ENCODE measurements at places on chromosomes 7 and 10.

- no peak for DNase-seq
Observed at GRCh38 chr10:106960812-106961211, 203.7 kb downstream of the SORCS1 start.

DNA sequence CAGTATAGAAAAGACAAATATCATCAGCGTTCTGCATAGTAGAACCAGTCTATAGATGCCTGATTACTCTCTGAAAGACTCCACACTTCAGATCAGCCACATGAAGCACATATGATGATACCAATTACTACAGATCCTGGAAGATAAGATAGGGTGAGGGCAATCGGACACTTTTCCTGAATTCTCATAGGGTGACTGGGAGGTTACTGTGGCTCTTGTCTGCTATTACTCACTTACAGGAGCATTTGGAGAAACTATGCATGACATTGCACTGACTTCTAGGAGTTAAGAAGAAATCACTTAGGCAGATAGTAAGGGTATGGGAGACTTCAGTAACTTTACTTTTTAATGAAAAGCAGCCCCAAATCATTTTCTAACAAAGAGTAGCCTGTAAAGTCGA, 1140.9 kb downstream of the XPNPEP1 start:
- no peak for DNase-seq

DNA sequence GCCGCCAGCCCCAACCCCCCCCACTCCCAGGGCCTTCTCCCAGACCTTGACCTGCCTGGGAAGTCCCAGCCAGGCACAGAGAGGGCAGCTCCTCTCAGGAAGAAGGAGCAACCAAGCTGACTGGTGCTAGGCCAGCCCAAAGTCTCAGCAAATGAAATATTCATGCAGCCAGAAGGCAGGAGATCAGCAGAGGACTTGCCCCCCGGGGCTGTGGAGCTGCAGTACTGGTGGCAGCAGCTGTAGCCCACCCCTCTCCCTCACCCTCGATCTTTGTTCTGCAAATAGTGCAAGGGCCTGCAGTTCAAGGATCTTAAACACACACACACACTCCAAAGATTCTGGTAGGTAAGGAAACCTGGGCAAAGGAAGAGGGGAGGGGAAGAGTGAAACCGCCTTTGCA, 3.5 kb upstream of the SRRM3 start:
- no peak for DNase-seq

DNA sequence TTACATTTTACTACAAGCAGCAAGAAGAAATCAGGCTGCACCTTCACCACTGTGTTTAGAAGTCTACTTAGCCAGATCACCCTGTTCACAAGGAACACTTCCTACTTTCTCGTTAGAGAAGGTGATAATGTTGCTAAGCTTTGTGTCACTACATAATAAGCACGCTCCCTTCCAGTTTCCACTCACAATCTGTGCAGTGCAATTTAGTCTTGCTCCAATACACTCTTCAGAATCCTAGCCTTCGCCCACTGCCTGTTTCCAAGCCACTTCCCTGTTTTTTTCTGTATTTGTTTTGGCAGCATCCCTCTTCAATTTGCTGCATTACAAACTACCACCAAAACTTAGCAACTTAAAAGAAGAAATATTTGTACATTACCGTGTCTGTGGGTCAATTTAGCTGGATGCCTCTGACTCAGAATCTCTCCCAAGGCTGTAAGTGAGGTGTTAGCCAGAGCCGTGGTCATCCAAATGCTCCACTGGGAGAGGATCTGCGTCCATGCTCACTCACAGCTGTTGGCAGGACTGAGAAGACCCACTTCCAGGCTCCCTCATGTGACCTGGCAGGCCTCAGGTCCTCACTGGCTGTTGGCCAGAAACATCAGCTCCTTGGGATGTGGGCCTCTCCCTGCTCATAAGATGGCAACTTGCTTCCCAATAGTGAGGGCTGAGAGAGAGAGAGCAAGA, 110.4 kb downstream of the PON1 start:
- no peak for DNase-seq

GRCh38 chr7:14734839-14735321, 167.7 kb downstream of the DGKB start:
- no peak for DNase-seq

DNA sequence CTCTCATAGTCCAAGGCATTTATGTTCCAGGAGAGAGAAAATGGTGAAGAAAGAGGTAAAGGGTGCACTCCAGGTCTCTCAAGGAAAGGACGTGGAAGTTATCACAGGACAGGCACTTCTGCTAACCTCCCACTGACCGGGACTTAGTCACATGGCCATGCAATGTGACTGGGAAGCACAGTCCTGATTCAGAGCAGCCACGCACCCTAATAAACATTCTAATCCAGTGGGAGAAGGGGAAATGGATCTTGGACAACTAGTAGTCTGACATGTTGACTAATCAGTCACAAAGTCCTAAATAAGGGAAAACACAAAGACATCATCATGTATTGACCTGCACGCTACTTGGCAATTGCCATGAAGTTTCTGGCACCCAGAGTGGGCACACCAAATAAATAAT, 417.5 kb upstream of the ZMIZ1 start:
- DNase-seq: no peak

- peak; percentile 52 for DNase-seq
Observed at GRCh38 chr10:43409385-43410109, 561 bp upstream of the HNRNPF start.

DNA sequence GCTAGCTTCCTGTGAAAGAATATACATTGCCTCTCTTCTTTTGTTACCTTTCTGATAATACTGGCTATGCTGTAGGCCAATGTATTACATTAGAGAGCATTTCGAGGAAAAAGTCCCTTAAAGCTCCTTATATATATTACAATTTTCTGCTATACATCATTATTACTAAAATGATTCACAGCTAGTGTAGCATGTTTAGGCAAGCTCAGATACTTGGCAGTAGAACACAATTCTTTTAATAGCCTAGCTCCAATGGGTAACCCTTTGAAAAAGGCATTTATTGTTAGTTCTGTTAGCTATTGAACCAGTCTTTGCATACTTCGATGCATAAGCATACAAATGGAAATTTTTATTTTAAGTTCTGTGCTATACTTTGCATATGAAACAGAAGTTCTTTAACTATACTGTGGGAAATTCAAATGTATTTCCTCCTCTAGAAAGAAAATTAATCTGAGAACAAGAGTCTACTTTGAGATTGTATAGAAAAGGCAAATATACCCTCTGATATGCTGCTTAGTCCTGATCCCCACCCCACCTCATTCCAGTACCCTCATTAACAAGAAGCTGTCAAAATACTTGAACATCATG, 55.6 kb upstream of the SKAP2 start:
- no peak for DNase-seq

GRCh38 chr10:33547976-33548375, 213.5 kb upstream of the NRP1 start:
- no peak for DNase-seq

DNA sequence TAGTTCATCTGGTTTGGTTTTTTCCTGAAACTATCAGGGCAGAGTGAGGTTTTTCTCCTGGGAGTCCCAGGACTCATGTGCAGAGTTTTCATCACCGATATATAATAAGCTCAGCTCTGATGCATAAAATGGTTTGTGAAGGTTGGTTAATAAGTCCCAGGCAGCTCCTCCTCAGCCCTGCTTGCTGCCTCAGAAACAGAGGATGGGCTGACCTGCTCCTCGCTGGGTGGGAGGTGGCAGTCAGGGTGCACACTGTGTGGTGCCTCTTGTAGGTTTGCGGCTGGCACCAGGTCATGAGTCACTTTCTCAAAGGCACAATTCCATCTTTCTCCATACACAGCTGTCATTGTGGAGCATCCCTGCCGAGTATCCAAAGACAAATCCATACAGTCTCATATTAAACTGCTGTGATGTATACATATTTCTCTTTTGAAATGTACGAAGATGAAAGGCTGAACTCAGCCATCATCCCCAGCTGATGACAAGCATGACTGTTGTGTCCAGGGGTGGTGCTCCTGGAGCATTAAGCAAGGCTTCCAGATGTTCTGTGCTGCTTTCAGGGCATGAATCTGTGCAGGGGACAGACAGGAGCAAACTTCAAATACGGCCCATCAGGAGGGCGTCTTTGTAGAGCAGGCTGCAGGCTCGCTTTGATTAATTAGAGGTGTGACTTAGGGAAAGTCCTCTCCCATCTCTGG, 125.7 kb upstream of the NPS start:
- DNase-seq: no peak

GRCh38 chr10:29647478-29647877, 12.7 kb upstream of the SVIL start:
- no peak for DNase-seq

DNA sequence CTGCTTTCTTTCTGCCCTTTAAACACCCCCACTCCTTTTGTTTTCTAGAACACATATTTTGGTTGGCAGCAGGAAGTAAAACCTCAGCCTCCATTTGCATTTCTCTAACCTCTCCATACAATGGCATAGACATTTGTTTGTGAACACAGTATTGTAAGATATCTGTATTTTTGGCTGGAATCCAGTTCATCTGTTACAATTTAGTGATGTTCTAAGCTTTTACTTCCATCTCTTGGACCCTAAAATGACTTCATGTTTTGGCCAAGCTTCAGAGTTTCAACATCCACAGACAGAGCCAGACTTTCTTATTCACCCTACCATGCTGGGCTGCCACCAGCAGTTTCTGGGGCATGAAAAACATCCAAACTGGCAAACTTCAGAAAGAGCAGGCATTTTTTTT, 21.1 kb upstream of the AUTS2 start:
- no peak for DNase-seq

DNA sequence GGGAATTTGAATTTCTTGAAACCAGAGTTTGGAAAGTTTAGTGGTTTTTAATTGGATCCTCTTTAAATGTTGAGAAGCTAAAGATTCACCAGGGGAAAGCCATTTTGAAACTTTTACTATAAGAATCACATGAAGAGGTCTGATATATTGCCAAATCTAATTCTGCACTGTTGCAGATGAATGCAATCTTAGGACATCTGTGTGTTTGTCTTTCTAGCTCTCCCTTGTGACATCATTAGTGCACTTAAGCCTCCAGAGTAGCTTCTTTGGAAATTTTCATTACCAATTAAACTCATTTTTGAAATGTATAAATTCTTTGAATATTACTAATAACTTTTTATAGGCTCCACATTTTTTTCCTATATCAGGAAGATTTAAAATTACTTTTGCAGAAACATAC, 160.2 kb downstream of the BICC1 start:
- no peak for DNase-seq

DNA sequence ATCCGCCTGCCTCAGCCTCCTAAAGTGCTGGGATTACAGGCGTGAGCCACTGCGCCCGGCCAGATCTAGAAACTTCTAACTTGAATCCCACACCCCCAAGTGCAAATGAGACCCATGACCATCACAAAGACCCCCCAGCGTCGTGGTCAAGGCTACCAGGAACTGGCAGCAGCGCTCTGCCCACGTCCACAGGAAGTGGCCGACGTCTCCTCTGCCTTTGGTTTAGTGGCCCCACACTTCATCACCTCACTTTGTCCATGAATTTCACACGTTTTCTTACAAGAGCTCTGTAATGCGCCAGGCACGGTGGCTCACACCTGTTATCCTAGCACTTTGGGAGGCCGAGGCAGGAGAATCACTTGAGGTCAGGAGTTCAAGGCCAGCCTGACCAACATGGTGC, 53.5 kb upstream of the TNRC18 start:
- no peak for DNase-seq

- no peak for DNase-seq
Observed at GRCh38 chr7:78007231-78007630, 208.7 kb downstream of the PHTF2 start.

DNA sequence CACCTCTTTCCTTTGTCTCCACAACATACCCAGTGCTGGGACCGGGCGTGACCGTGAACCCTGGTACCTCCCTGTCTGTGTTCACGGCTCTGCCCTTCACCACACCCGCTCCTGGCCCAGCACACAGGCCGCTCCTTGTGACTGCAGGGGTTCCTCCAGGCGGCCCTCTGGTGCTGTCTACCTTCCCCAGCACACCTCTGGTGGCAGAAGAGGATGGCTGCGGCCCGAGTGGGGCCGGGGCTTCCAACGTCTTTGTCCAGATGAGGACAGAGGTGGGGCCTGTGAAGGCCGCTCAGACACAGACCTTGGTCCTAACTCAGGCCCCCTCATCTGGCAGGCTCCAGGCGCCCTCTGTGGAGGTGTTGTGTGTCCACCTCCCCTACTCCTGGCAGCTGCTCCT, 55.4 kb upstream of the SGMS1 start:
- DNase-seq: no peak

DNA sequence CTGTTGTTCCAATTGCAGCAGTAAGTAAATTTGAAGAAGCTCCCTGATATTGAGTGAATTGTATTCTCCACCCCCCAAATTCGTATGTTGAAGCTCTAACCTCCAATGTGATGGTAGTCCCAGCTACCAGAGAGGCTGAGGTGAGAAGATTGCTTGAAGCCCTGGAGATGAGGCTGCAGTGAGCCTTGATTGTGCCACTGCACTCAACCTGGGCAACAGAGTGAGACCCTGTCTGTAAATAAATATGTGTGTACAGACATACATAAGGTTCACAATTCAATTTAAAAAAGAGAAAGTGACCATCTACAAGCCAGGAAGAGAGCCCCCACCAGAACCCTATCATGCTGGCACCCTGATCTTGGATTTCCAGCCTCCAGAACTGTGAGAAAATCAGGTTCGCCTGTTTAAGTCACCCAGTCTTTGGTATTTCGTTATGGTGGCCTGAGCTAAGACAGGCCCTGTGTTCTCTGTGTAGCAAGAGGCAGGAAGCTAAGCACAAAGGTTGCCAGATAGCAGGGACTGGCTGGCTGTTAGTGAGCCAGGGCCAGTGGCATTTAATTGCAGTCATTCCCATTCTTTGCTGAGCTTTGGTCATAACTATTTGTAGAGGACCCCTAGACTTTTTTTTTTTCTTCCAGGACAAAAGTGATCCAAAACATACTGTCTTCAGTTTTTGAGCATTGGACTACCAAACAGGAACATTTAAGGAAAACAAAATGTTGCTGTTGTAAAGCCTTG, 45.6 kb downstream of the AUTS2 start:
- DNase-seq: no peak

- no peak for DNase-seq
Observed at GRCh38 chr10:76721891-76722505, 915.6 kb downstream of the KCNMA1 start.

GRCh38 chr10:4390219-4390618, 435.8 kb upstream of the AKR1E2 start:
- no peak for DNase-seq

- no peak for DNase-seq
Observed at GRCh38 chr10:128014236-128014635, 107.3 kb downstream of the PTPRE start.

GRCh38 chr10:110494532-110494931, 3.2 kb upstream of the DUSP5 start:
- DNase-seq: no peak

- no peak for DNase-seq
Observed at GRCh38 chr10:86295351-86295750, 71.2 kb downstream of the GRID1 start.

- no peak for DNase-seq
Observed at GRCh38 chr10:16520900-16521299, 779 bp downstream of the C1QL3 start.

- DNase-seq: no peak
Observed at GRCh38 chr10:50857579-50857978, 27.8 kb downstream of the A1CF start.

GRCh38 chr7:71710442-71710841, 578.5 kb downstream of the GALNT17 start:
- no peak for DNase-seq

Measured in activated T-cell treated with anti-CD3 and anti-CD28 coated beads for 1 hour (primary cell).